WERI-Rb-1 (cell line): ENCODE measurements at places on chromosomes 6 and 20.

DNA sequence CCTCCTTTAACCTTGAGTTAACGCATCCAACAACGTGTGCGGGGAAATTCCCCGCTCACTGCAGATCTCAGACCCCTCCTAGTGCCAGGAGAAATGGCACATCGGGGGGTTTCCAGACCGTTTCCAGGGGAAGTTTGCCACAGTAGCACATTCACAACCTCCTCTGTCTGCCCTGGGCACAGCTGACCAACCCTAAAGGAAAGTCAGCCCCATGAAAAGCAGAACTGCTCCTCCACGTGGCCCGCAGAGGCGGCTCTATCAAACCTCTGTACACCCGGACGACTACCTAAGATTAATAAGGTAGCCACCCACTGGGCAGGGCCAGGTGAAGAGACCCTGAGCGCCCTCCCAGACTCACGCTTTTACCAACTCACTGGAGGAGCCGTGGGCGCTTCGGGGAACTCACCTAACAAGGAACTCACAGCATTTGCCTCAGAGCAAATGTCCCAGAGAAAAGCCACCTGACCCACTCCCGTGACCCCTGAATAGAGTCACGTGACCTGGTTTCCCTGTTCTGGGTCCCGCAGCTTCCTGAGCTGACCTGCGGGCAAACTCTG, 93.1 kb downstream of the PRND start:
- DNase-seq = no peak

GRCh38 chr6:88662653-88663174, 300.7 kb downstream of the RNGTT start:
- no peak for DNase-seq

GRCh38 chr20:13485576-13485975, 153.2 kb downstream of the TASP1 start:
- DNase-seq = no peak

DNA sequence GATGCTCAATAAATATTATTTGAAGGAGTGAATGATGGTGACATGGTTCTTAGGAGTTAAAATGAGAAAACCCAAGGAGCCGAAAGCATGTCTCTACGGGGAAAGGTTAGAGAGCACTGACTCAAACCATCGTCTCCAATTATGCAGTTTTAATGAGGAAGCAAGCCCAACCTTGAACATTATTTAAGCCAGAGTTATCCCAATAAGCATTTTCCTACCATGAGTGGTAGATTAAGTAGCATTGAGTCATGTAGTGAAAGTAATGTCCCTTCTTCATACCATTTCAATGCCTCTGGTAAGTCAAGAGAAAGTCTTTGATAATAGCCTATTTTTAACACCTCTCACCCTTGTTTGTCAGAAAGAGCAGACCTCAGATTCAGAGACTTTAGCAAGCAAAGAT, 13.5 kb downstream of the TSHZ2 start:
- no peak for DNase-seq

DNA sequence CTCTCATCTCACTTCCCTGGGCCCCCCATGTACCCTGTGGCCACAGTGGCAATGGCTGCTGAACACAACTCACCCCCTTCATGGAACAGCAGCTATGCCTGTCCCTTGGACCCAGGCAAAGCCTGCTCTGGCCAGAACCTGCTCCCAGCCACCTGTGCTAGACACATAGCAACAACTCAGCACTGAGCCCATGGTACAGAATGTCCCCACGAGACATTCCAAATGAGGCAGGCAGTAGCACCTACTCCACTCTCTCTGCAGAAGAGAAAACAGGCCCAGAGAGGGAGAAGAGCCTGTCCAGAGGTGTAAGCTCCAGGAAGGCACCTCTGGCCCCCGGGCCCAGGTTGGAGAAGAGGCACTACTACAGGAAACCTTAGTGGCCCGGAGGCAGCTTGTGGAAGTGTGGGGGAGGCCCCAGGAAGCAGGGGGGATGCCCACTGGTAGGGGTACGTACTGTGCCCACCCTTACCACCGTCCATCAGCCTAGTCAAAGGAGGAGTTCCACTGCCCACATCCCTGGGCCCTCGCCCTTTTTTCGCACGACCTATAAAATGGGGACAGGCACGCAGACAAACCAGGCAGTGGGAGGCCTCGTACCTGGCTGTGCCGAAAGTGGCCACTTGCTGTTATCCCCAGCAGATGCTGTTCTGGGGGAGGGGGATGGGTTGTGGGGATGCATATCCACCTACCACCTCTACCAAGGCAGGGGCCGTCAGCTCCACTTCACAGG, 97.2 kb downstream of the ASXL1 start:
- no peak for DNase-seq

DNA sequence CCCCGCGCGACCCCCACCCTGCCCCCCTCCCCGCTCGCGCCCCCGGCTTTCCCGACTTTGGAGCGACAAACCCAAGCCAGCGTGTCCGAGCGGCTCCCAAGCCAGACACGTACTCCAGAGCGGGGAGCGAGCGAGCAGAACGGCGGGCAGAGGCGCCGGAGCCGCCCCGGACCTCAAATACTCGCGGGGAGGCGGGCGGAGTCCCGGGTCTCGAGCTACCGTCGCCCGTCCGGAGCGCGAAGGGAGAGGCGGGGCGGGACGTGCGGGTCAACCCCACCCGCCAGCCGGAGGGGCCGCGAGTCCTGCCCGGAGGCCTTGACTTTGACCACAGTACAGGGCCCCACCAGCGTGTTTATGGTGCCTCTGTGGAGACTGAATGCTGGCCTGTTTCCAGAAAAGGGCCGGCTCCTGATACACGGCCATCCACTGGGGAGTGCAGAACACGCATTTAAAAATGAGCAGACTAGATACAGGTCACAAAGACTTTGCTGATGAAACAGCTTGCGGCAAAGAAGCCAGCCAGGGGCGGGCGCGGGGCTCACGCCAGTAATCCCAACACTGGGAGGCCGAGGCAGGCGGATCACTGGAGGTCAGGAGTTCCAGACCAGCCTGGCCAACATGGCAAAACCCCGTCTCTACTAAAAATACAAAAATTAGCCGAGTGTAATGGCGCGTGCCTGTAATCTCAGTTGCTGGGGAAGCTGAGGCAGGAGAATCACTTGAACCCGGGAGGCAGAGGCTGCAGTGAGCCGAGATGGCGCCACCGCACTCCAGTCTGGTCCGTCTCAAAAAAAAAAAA, at the start of gene SERPINB6:
TSS of gene SERPINB6 (minus strand) at position 148 of the 799 bp plus-strand sequence. CDS start 12,235 bp downstream, outside the sequence.
- peak; percentile 72 for DNase-seq

GRCh38 chr6:6505111-6505510, 83.4 kb upstream of the LY86 start:
- no peak for DNase-seq

- DNase-seq = no peak
Observed at GRCh38 chr6:34339432-34339831, 53.0 kb downstream of the NUDT3 start.

- DNase-seq = peak; percentile 82
Observed at GRCh38 chr20:3767110-3767426, 485 bp downstream of the ADISSP start.

- DNase-seq = no peak
Observed at GRCh38 chr6:1287103-1287591, 24.8 kb upstream of the FOXQ1 start.

GRCh38 chr20:43728686-43729255, 2.0 kb upstream of the GTSF1L start:
- DNase-seq = no peak

- DNase-seq = no peak
Observed at GRCh38 chr20:50261471-50262212, 71.0 kb downstream of the CEBPB start.

DNA sequence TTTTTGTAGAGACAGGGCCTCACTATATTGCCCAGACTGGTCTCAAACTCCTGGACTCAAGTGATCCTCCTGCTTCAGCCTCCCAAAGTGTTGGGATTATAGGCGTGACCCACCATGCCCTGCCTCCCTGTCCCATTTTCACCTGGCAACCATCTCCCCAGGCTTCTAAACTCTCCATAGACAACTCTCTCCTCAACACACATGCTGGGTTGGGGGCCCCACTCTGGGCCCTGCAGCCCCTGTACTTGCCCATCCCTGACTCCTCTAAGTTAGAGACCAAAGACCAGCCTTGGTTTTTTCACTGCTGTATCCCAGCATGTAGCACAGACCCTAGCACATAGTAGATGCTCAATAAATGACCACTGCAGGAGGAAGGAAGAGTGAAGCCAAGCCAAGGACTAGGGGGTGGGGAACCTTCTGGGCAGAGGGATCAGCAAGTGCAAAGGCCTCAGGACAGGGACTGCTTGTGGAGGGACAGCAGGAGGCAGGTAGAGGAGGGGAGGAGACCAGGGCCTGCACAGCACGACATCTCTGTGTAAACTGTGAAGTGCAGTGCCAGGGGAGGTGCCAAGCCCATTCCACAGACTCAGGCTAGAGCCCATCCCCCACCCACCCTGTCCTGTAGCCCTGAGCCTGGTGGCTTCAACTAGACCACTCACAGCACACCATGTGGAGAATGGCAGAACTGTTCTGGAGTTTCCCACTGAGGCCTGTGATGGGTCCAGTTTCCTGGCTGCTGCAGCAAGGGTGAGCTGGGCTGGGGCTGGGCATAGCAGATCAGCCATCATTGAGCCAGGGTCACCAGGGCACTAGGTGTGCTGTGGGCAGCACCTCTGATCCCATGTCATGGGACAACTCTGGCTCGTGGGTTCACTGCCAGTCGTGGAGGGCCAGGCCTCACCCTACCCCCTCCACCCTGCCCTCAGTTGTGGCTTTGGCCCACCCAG, 3.4 kb upstream of the SRC start:
- peak; percentile 34 for DNase-seq

GRCh38 chr6:131450861-131451260, 122.2 kb upstream of the ARG1 start:
- no peak for DNase-seq

GRCh38 chr6:32963866-32964265, 4.5 kb upstream of the BRD2 start:
- no peak for DNase-seq

DNA sequence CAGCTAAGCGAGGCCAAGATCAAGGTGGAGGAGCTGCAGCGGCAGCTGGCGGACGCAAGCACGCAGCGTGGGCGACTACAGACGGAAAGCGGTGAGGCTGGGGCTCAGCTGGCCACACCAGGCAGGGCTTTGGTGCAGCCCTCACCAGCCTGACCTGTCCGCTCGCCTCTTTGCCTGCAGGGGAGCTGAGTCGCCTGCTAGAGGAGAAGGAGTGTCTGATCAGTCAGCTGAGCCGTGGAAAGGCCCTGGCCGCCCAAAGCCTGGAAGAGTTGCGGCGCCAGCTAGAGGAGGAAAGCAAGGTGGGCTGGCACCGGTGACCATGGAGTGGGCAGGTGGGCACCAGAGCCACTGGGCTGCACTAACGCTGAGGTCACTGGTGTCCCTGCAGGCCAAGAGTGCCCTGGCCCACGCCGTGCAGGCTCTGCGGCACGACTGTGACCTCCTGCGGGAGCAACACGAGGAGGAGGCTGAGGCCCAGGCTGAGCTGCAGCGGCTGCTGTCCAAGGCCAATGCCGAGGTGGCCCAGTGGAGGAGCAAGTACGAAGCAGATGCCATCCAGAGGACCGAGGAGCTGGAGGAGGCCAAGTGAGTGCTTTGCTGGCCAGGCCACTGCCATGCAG, 42.8 kb downstream of the MYH7B start:
- peak; percentile 42 for DNase-seq

GRCh38 chr6:26537160-26537845, 863 bp upstream of the HMGN4 start:
- DNase-seq = peak; percentile 96

DNA sequence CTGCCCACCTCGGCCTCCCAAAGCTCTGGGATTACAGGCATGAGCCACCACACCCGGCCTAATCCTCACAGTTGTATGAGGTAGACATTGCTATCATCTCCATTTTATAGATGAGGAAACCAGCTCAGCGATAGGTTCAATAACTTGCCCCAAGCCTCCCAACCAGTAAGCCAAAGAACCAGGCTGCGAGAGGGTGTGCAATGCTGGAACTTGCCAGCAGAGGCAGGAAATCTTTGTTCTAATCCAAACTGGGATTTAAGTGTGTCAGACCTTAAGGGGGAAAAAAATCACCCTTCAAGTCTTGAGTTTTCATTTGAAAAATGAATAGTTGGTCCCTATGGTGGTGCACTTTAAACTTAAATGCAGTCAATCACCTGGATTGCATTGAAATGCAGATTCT, 20.1 kb upstream of the RNGTT start:
- DNase-seq = peak; percentile 62

DNA sequence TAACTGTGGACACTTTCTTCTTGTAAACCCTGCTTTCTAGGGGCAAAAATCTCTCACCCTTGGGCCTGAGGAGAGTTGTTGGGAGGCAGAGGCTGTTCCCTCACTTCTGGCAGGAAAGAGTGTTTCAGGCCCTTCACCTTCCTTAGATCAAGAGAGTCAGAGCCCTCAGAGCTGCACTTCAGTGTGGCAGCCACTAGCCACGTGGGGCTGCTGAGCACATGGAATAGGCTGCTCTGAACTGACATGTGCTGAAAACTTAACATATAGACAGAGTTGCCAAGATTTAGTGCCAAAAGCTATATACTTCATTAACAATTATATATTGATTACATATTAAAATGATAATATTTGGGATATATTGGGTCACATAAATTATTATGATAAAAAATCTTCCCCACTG, 4.4 kb upstream of the LMBRD1 start:
- DNase-seq = no peak

GRCh38 chr6:30613251-30614043, 3.6 kb downstream of the PPP1R10 start:
- no peak for DNase-seq

GRCh38 chr20:20327746-20328145, 40.2 kb upstream of the INSM1 start:
- DNase-seq = no peak

DNA sequence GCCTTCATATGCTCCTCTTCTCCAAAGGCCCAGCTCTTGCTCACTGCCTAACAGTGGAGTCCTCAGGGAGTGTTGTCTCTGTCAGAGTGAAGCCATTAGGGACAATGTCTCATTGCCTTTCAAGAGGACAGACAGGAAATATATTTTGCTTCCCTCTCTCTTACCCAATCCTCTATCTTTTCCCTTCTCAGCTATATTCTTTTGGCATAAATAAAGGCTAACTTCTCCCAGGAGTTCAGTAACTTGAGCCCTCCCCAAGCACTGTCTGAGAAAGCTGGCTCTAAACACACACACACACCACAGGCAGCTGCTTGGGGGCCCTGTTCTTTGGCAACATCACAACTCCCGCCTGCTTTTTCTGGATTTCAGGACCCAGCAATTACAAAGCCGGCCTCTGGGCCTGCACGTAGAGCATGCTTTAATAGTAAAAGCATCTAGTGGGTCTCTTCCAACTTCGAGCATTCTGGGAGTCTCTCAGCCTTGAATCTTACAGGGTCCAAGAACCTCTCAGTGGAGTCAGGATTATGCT, 34.7 kb upstream of the LAMA4 start:
- no peak for DNase-seq

GRCh38 chr6:160215232-160215631, 43.4 kb downstream of the SLC22A2 start:
- DNase-seq = no peak

GRCh38 chr20:1885254-1885653, 10.0 kb upstream of the SIRPA start:
- no peak for DNase-seq

- DNase-seq = no peak
Observed at GRCh38 chr20:710780-711450, 35.3 kb upstream of the SCRT2 start.

GRCh38 chr6:16504609-16505008, 256.7 kb downstream of the ATXN1 start:
- DNase-seq = no peak

GRCh38 chr20:48066246-48066645, 281.0 kb upstream of the SULF2 start:
- DNase-seq = no peak
